ENCODE measurements at places on chromosomes 3 and 15. TPM values are rescaled to one million over a fixed set of nuclear protein-coding genes. Genes with fewer than 3 reads are reported as not detected.

The RAD51 gene
- 12.9 TPM for polyA plus RNA-seq

The GPD1L gene
- polyA plus RNA-seq = 25.1 TPM

The MME gene
- 21.9 TPM for polyA plus RNA-seq

The GCSAM gene
- 3.1 TPM for polyA plus RNA-seq

The CCRL2 gene
- polyA plus RNA-seq = 0.99 TPM

The ANKRD34C gene
- 0.11 TPM for polyA plus RNA-seq
